Esophagus squamous epithelium (tissue), 5 donors: ENCODE measurements at places on chromosomes 4 and X.

DNA sequence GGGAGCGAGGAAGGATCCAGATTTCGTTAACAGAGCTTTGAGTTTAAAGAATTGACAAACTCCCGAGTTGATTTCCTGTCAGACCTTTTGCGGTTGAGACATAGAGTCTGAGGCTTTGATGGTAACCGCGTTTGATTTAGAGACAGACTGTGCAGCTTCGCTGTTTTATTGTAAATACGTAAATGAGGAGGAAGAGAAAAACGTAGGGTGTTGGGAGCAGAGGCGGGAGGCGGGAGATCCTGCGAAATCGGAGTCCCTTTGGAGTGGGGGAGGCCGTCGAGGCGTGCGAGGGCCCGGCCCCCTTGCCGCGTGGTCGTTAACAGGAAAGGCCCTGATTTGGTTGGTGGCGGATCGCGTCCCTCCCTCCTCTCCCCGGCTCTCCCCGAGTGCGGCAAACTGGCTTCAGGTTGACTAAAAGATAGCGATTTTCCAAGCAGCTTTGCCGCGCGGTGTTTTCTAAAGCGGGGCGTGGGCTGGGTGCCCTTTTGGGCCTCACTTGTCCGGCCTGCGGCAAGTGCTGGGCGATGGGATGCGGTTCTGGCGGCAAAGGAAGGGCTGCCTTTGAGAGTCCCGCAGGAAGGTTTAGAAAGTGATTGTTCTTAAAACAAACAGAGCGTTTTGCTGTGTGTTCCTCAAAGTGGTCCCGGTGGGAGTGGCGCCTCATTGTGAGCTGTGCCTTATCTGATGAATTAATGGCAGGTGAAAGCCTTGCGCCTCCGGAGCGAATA lies 857 bp downstream of the SCML1 start:
- DNase-seq = no peak

- DNase-seq = no peak
These were observed 855 bp downstream of the GPRASP2 start for GRCh38 chrX:102712981-102713625.

GRCh38 chr4:102139132-102139573 lies 206.1 kb downstream of the SLC39A8 start:
- no peak for DNase-seq

GRCh38 chr4:1211891-1212545 lies 36.9 kb downstream of the CTBP1 start:
- no peak for DNase-seq

DNA sequence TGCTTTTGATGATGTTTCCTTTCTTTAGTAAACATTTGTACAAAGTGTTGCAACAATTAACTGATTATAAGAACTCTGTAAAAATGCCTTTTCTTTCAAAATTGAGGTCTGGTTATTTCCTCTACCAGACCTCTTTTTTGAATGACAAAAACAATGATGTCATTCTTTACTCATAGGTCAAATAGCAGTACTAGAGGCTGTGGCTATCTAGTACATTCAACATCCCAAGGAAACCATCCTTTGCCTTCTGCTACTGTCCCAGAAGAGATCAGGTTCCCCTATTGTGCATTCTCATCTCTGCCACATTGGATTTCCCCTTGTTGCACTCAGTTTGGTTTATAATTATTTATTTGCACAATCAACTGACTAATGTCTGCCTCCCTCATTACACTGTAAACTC lies 19.1 kb upstream of the MAD2L1 start:
- DNase-seq = no peak
